ENCODE measurements at places on chromosomes 13 and 19.
A peak's percentile ranks its signal among the peaks of the same experiment; 100 is the strongest.

DNA sequence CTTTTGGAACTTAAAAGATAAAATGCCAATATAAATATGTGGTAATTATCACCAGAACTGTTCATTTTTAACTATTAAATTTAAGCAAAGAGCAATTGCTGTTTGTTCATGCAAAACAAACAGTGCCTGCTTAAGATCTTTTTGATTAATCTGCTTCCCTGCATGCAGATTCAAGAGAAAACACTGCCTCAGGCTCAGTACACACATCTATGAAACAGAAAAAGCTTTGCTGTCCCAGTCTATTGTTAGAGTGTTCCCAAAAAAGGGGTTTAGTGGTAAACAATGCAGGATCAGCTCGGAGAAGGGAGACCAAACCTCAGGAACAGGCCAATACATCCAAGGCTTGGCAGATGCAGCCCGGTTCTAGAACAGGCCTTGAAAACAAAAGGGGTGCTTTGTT, 49.3 kb upstream of the TDRD3 start:
- DNase-seq: no peak

DNA sequence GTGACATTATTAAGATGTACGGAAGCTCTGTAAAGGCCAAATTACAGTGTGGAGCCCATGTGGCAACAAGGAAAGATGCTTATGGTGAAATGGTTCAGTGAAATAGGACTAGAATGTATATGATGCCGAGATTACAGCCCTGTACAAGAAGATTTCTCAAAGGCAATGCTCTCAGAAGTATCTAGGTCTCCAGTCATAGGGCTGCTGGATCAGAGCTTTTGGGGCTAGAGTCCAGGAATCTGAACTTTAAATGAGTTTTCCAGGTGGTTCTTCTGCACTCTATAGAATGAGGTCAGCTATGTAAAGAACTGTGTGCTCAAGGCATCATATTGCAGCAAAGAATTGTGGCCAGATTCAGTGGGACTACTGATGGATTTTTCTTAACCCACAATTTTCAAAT, 75.4 kb upstream of the STK24 start:
- no peak for DNase-seq

DNA sequence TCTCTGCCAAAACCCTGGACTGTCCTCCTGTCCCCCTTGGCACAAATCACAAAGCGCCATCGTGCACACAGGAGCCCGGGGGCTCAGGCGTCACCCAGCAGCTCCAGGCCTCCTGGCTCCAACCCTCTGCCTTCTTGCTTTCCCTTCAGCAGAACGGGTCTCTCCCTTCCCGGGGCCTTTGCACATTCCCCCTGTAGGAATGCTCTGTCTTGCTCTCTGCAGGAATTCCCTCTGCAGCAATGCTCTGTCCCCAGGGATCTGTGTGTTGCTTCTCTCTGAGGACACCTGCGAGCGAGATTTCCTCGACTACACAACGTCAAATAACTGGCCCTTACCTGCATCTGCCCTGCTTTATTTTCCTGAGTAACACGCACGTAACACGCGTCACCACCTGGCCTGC, 13.3 kb upstream of the RASA3 start:
- DNase-seq: no peak

DNA sequence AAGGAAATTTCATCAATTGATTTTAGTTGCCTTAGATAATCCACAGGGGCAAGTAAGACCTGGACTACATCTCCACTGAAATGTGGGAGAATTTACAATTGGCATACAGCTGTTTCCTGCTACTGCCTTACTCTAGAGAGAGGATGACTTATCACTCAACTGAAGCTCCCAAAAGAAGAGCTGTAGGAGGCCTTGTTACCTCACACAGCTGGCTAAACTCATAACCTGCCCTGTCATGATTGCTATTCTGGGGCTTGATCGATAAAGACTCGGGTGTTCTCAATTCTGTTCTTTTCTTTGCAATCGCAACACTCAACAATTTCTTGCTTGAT, 1396.4 kb downstream of the EFNB2 start:
- DNase-seq: no peak

- DNase-seq: no peak
Measured at GRCh38 chr13:97134364-97135095, 87.6 kb upstream of the MBNL2 start.

- no peak for DNase-seq
Measured at GRCh38 chr13:43653980-43654379, 132.8 kb downstream of the ENOX1 start.

DNA sequence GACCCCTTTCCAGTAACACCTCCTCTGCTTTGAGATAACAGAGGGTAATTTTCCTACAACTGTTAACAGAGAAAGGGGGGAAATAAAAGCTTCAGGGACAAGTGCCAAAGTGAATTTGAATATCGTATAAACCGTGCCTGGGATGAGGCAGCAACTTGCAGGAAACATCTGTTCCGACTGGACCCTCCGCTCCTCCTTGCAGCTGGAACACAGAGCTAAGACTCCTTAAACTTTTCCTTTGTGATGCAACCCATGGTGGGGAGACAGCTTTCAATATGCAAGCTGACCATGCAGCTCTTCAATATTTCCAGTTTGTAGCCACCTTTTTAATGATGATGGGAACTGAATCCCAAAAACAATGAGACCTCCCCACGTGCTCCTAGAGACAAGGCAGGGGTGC, 432.6 kb downstream of the ZNF536 start:
- no peak for DNase-seq

DNA sequence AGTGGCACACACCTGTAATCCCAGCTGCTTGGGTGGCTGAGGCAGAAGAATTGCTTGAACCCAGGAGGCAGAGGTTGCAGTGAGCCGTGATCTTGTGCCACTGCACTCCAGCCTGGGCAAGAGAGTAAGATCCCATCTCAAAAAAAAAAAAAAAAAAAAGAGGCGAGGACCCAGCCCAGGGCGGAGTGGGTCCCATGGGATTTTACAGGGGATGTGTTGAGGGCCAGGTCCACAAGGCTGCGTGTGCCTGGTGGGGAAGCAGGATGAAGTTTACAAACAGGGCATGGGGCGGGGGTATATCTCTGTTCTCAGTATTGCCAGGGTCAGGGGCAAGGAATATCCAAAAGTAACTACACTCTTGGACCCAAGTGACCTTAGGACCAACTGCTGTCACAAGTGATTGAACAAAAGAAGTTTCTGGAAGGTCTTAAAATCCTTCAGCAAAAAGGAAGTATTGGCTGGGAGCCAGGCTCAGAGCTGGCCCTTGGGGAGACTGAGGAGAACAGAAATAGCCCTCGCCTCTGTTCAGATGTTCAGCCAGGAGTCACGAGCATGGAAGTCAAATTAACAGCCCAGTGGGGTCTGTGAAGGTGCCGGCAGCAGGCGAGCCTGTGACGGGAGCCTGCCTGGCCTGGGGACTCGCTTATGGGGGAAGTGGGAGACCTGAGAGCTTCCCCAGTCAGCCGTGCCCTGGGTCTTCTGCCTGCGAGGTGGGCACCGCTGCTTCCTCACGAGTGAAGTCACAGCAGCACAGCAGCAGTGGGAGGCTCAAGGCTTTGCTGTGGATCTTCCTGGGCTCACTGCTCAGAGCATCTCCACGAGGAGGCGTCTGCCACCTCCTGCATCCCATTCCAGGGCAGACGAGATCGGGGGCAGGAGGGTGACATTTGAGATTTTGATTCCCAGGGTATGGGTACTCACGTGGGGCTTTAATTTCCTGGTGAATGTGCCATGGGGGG, 6.4 kb downstream of the MYO9B start:
- DNase-seq: no peak

GRCh38 chr19:33393286-33394005, 19.9 kb downstream of the CEBPG start:
- no peak for DNase-seq

GRCh38 chr19:56053596-56053995, 67.0 kb downstream of the NLRP5 start:
- no peak for DNase-seq

DNA sequence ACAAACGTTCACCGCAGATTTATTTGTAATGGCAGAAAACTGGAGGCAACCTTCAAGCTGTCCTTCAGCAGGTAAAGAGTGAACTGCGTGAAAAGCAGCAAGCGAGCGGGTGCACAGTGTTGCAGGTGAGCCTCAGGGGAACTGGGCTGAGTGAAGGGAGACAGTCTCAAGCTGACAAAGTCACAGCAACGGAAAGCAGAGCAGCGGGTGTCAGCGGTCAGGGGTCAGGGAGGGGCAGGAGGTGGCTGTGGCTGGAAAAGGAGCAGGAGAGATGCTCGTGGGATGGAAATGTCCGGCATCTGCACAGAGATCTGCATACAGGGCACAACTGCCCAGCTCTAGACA, 8.5 kb upstream of the RASA3 start:
- peak; percentile 48 for DNase-seq

Measured in hematopoietic multipotent progenitor cell treated with erythropoietin and hydrocortisone succinate and interleukin-3 and kit ligand, for 8 days (in vitro differentiated cells).